ENCODE measurements at places on chromosomes 7 and 10. TPM values are rescaled to one million over a fixed set of nuclear protein-coding genes. Genes with fewer than 3 reads are reported as not detected.

GRCh38 chr7:110675383-110676103 is 415.4 kb upstream of the LRRN3 start:
- no peak for DNase-seq

GRCh38 chr10:118115701-118116100 is 69.0 kb upstream of the RAB11FIP2 start:
- DNase-seq = no peak

The CRYGN gene
- not detected for total RNA-seq

The HTRA1 gene
- total RNA-seq = 83.7 TPM

The PCLO gene
- 1.4 TPM for total RNA-seq

- DNase-seq = no peak
Measured at GRCh38 chr7:115635376-115635775, 395.2 kb downstream of the TFEC start.

DNA sequence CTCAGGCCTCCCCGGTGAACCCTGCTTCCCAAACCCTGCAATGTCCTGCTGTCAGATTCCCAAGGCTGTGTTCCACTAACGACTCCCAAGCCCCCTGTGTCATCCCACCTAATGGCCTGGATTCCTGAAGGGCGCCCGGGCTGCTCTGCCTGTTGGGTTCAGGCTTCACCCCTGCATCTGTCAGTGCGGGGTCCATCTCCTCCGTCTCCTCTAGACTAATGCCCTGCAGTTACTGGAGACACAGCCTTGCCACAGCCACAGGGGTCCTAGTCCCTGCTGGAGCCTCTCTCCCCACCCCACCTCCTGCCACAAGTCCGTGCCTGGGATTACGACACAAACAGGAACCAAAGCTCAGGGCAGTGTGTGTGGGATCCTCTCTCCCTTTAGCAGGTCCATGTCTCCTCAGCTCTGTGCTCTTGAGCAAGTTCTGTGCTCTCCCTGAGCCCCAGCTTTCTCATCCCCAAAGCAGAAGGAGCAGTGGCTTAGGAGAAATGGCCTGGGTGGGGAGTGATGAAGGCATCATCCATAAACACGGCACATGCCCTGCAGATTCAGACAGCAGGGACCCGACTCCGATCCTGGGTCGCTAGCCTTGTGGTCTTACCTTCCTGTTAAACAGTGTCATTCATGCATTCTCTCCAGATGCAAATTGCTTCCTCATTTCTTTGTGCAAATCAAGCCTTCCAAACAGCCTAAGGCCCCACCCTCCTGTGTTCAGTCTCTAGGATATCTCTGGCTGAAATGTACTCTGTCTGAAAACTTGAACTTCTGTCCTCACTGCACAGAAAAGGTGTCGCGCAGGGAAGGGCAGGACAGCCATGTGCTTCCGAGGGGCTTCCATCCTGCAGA is 8.2 kb upstream of the RBP3 start:
- peak; percentile 79 for DNase-seq

- DNase-seq = peak; percentile 86
Measured at GRCh38 chr7:44309271-44310091, 15.9 kb downstream of the CAMK2B start.

DNA sequence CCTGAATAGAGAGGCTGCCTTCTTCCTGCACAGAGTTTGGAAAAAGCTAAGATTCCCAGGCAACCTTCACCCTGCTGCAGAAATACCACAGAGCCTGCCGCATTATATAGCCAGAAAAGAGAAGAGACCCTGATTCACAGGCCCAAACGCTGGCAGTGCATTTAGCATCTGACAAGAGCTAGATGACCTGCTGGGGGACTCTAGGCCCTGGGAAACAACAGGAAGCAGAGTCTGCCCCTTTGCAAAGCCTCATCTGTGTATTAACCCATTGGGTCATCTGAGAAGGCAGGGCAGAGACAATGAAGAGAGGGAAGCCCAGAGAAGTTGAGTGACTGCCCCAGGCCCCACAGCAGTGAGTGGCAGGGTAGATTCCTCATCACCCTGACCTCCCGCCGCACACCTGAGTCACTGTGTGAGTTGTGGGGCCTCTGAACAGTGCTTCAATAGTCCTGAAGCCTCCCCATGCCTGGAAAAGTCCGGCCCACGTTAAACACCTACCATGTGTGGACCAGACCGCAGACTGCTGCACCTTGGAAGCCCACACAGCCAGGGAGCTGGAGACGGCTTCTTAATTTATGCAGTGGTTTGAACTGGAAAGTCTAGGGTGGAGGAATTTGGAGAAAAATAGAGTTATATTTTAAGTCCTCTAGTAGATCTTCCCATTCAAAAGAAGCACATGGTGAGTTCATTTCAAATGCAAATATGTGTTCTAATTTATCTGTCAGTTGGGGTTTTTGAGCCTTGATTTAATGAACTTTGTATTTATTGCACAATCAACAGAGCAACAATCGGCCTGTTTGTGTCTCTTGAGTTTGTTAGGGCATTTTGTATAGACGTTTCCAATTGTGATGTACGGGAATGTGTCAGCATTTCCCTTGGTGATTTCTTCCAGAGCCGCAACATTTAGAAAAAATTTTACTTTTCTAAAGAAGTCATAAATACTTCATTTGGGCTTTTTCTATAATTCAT is 80.4 kb upstream of the GPR26 start:
- DNase-seq = peak; percentile 43

All from lower leg skin (tissue), 4 donors.